ENCODE measurements at places on chromosomes 3 and 15.

- DNase-seq: no peak
Observed at GRCh38 chr3:52097851-52098507, 41.6 kb upstream of the DUSP7 start.

DNA sequence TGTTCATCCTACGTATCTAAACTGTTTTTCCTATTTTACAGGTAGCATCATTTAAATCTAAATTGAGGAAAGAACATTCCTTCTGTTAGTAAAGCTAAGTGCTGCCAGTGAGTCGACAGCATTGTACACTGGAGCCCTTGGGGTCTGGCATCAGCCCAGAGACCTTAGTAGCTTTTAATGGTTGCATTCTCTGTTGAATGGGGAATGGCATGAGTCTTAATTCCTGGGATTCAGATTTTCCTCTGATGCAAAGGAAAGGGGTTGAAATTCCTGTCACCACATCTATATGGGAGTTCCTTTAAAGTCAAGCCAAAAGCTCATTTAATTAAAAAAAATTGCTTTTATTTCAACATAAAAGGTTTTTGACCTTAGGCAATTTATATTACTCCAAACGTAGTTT lies 148.4 kb upstream of the GBE1 start:
- no peak for DNase-seq

GRCh38 chr3:181252631-181253030 lies 263.1 kb upstream of the DNAJC19 start:
- no peak for DNase-seq

GRCh38 chr3:16461463-16462245 lies 51.8 kb downstream of the RFTN1 start:
- no peak for DNase-seq

DNA sequence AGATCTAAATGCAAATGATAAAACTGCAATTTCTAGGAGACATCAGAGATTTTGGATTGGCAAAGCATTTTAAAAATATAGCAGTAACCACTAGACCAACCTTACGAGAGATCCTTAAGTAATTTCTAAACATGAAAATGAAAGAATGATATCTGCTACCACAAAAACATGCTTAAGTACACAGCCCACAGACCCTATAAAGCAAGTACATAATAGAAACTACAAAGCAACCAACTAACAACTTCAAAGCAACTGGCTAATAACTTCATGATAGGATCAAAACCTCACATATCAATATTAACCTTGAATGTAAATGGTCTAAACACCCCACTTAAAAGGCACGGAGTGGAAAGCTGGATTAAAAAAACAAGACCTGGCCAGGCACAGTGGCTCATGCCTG lies 209.9 kb upstream of the SOX14 start:
- no peak for DNase-seq

GRCh38 chr3:57530071-57530608 lies 14.0 kb downstream of the DNAH12 start:
- DNase-seq: no peak

GRCh38 chr15:43915631-43916325 lies 89.0 kb downstream of the WDR76 start:
- no peak for DNase-seq

- DNase-seq: no peak
Observed at GRCh38 chr3:22988566-22988965, 214.6 kb upstream of the UBE2E2 start.
